ENCODE measurements at places on chromosomes 13 and 19.

GRCh38 chr19:18972851-18973250 is 31.8 kb upstream of the HOMER3 start:
- DNase-seq, result no peak

DNA sequence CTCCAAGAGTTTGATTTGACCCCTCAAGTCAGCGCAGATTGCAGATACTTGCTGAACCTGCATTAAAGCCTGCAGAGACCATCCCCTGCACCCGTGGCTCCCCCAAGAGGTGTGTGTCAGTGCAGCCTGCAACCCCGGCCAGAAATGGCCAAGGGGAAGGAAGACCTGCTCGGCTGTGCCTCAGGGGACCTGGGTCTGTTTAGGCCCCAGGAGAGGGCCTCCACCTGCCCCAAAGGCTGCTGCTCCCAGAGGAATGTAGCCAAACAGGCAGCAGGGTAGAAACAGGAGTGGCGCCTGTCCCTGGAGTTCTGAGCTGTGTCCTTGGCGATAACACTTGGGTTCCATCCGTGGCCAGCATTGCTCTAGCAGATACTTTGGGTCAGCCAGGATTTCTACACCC is 8.0 kb downstream of the POP4 start:
- no peak for DNase-seq

DNA sequence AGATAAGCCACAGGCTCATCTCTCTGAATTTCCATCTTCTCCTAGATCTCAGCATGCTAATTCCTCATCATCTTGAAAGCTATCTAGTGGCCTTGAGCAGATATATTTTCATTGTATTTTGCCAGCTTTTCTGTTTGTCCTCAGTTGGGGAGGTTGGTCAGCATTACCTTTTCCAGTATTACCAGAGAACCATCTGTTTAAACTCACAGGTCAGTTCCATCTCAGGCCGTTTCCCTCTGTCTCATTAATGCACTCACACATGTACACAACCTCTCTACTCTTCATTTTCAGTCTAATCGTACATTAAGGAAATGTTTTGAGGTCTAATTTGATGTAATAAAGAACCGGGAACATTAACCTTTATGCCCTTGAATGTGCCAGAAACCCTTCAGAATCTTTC is 29.7 kb downstream of the USPL1 start:
- DNase-seq, result no peak

- no peak for DNase-seq
These were observed 471.5 kb downstream of the GPC6 start for GRCh38 chr13:93698016-93698613.

- no peak for DNase-seq
These were observed at the start of gene PRR36 for GRCh38 chr19:7874076-7874896. TSS of gene PRR36 (minus strand) at chr19:7874390. CDS start at chr19:7873689, 701 bp downstream.
